ENCODE measurements at places on chromosomes 6 and 20.

- no peak for DNase-seq
Observed at GRCh38 chr6:95408111-95408510, 169.2 kb upstream of the MANEA start.

GRCh38 chr6:114153448-114153847 is 182.5 kb upstream of the HDAC2 start:
- DNase-seq, result no peak

GRCh38 chr6:76003113-76003512 is 69.3 kb downstream of the IMPG1 start:
- no peak for DNase-seq

DNA sequence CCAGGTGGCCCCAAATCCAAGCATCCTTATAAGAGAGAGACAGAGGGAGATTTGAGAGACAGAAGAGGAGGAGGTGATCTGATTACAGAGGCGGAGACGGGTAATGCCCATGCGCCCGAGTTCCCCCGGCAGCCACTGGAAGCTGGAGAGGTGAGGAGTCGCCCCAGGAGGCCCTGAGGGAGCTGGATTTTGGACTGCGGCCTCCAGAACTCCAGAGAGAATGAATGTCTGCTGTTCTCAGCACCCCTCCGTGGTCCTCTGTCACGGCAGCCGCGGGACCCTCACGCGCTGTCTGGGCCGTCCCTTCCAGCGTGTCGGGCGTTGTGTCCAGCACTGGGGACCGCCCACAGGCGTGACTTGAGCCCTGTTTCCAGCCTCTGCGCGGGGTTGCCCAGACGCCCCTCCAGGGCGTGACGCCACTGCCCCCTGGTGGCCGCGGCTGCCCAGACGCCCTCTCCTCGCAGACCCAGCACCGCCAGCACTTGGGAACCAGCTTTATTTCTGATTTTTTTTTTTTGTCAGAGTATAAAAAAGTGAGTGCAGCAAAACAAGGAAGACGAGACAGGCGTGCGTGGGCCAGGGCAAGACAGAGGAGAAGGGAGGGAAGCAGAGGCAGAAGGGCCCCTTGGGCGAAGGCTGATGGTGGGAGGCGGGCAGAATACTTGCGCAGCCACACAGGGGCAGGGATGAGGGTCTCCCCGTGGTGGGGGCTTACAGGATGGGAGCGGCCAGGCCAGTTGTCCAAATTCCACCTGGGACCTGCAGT is 4.1 kb upstream of the ZNF512B start:
- DNase-seq, result no peak

DNA sequence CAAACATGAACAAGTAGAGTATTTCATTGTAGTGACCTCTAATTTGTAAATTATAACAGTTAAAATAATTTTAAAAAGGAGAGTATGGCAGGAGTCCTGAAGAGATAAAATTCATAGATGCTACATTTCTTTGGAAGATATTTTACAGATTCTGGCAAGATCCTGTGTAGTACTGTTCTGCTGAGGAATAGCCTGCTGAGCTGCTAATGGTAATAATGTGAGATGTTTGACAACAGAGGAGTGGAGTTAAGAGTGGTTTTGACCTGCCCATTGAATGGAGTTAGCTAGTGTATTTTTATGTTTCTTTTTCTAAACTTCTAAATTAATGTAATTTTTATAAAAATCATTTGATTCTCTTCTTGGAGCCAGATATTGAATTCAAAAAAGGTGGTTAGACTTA is 11.8 kb downstream of the CLVS2 start:
- DNase-seq, result no peak

DNA sequence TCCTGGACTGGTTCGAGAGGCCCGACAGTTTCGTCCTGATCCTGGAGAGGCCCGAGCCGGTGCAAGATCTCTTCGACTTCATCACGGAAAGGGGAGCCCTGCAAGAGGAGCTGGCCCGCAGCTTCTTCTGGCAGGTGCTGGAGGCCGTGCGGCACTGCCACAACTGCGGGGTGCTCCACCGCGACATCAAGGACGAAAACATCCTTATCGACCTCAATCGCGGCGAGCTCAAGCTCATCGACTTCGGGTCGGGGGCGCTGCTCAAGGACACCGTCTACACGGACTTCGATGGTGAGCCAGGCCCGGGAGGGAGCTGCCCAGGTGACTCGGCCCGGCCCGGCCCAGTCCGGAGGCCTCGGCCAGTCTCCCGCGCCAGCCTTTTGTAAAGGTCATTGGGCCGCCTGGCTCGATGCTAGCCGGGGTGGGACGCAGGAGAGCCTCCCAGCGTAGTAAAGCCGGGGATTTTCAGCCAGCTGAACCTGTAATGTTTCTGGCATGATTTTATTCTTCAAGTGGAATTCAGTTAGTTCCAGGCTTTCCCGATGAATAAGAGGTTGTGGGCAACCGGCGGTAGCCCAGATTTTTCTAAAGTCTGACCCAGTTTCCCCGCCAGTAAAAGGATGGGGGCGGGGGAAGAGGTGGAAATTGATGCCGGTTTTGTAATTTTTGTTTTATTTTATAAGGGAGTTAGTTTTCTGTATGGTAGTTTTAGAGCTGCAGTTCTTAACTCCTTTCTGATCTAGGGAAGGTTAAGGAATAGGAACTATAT is 1.4 kb downstream of the PIM1 start:
- DNase-seq, result no peak

DNA sequence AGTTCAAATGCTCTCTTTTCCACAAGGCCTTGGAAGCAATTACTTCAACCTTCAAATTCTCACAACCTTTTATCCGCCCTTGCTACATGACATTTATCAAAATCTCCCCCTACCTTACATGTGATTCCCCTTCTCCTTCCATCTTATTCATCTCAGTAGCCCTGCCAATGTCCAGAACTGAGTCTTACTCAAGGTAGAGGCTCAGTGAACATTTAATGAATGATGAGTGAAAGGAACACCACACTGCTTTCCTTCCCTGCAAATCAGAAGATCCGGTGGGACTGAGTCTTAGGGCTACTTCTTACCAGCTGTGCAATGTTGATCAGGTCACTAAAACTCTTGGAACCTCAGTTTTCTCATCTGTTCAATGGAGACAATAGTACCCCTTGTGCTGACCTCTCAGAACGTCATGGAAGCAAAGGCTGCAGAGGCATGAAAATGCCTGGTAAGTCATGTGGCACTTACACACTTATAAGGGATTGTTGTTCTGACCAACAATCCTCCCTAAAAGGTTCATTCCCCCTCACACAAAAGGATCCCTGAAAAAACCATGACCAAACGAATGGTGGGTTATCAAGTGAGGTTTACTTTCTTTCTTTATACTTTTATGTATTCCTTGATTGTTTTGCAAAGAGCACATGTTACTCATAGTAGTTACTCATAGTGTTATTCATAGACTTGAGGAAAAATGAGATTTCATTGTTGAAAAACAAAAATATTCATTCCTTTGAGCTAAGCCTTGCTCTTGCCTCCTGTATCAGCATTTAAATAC is 6.5 kb downstream of the MDGA1 start:
- no peak for DNase-seq

DNA sequence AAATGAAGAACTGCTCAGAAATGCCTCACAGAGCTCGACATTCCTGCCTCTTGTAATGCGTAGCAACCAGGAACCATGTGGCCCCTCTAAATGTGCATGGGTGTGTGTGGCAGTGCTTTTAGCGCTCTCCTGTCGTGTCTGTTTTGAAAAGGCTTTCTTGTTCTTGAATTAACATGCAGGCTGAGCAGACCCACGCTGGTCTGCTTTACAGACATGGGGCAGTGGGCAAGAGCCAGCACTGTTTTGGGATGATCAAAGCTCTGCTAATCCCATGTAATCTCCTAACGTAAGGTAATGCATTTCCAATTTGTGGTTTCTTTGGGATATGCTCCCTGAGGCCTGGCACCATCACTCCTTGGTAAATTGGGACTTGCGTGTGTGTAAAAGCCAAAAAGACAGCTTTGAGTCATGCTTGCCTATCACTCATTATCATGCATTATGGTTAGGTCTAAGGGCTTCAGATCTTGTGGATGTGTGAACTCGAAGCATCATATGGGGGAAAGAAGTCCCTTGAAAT is 11.8 kb downstream of the RIPOR2 start:
- DNase-seq, result no peak

DNA sequence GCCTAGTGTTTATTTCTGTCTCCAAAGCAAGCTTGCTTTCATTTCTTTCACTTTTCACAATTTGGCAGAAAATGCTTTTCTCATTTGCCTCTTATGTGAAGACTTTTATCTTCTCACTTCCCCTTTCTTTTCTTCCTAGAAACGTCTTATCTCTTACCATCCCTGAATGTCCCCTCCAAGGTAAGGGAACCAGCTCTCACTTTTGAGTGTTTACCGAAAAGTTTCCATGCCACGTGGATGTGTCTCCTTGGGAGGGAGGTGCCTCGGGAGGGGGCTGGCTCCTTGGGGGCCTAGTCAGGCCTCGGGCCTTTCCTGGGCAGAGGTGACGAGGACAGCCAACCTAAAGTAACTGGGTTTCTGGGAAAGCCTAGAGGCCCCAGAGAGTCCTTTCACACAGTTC is 127.4 kb downstream of the CD24 start:
- no peak for DNase-seq

DNA sequence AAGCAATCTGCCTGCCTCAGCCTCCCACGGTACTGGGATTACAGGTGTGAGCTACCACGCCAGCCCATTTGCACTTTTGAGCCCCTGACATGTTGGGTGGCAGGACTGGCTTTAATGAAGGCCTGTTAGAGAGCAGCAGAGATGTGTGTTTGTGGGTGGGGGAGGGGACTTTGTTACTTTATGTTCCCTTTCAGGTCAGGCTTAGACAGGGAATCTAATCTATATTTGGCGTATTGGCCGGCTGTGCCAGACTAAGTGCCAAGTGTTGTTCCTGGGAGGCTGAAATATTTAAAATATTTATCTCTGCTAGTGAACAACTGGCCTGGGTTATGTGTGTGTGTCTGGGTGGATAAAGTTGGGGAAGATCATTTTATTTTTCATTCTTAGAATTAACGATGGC is 6.1 kb downstream of the GMPR start:
- DNase-seq, result no peak

DNA sequence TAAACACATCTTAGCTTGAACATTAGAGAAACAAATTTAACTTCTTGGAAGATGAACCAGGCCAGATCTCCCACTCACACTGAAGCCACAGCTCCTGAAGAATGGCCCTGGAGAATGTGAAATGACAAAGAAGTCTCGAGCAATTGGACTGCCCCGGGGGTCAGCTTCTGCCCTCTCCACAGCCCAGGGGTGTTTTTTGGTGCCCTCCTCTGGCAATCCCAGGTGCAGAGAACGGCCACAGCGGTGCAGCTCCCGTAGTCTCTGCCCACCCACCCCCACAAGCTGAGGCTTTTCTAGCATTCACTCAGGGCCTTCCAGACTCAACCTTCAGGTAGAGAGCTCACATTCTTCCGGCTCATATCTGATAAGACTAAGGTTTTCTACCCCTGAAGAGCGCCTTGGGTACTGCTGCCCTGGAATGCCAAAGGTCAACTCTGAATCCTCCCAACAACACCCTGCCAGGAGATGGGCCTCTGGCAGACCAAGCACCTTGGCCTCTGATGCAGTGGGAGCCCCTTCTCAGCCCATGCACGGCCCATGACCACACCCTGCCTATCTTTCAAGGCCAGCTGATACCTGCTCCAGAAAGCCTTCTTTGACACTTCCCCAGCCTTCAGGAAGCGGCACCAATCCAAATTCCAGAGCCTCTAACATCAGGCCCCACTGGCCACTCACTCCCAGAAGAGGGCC is 208.3 kb downstream of the SYNDIG1 start:
- DNase-seq, result no peak

GRCh38 chr6:154868143-154868594 is 126.9 kb upstream of the TIAM2 start:
- DNase-seq, result no peak
